ENCODE measurements at places on chromosomes 6 and 20. TPM values are rescaled to one million over a fixed set of nuclear protein-coding genes. Genes with fewer than 3 reads are reported as not detected.

The ENPP1 gene
- 31.3 TPM for total RNA-seq

The TPBG gene
- 46.8 TPM for total RNA-seq

The ENPP5 gene
- total RNA-seq: 0.22 TPM

The MYCT1 gene
- 0.37 TPM for total RNA-seq

The GMNN gene
- total RNA-seq: 105 TPM

The CTCFL gene
- total RNA-seq: not detected

The TTK gene
- total RNA-seq: 82.3 TPM

The TINAG gene
- not detected for total RNA-seq

The RFX6 gene
- total RNA-seq: not detected

The ARFGEF3 gene
- 2.2 TPM for total RNA-seq

The KCNQ5 gene
- 4.8 TPM for total RNA-seq

The NTSR1 gene
- total RNA-seq: 0.54 TPM

The CDH4 gene
- total RNA-seq: 7.8 TPM

The EEF1E1 gene
- 243 TPM for total RNA-seq

The SRMS gene
- not detected for total RNA-seq

Measured in M059J (cell line).